ENCODE measurements at places on chromosomes 2 and 18.

GRCh38 chr2:238370094-238370822, 49.9 kb downstream of the TRAF3IP1 start:
- H3K36me3 ChIP-seq, result peaks cover 3% of the 10 kb centered on the region
- H3K27ac ChIP-seq, result no peak overlapping the region
- H3K27me3 ChIP-seq, result peaks cover under 1% of the 10 kb centered on the region
- DNase-seq, result no peak

DNA sequence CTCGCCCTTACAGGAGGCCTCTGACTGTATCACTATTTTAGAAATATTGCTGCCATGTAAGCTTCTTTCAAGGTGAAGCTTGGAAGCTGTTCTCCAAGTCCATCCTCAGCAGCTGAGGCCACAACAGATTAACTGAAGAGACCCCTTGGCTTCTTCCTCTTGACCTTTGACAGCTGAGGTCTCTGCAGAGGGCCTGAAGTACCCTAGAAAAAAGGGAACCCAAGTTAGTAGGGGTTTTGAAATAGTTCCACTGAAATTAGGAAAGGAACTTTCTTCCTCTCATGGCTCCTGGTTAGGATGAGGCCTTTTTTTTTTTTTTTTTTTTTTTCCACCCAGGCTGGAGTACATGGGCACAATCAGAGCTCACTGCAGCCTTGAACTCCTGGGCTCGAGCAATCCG, 15.5 kb upstream of the IHH start:
- H3K27me3 ChIP-seq, result no peaks in the 10 kb centered on the region
- no peak overlapping the region for H3K4me3 ChIP-seq
- no peaks in the 10 kb centered on the region for H3K4me1 ChIP-seq
- DNase-seq, result no peak
- peaks cover 7% of the 10 kb centered on the region for H3K36me3 ChIP-seq

DNA sequence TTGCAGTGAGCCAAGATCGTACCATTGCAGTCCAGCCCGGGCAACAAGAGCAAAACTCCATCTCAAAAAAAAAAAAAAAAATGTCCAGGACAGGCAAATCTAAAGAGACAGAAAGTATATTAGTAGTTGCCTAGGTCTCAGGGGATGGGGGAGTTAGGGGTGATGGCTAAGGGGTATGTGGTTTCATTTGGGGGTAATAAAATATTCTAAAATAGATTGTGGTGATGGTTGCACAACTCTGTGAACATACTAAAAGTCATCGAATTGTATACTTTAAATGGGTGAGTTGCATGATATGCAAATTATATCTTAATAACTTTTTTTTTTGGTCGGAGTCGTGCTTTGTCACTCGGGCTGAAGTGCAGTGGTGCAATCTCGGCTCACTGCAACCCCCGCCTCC, 34.2 kb upstream of the ACTR2 start:
- DNase-seq, result no peak
- H3K4me3 ChIP-seq, result no peak overlapping the region
- H3K4me1 ChIP-seq, result no peaks in the 10 kb centered on the region
- no peaks in the 10 kb centered on the region for H3K36me3 ChIP-seq
- no peak overlapping the region for H3K27ac ChIP-seq
- peaks cover 8% of the 10 kb centered on the region for H3K27me3 ChIP-seq

DNA sequence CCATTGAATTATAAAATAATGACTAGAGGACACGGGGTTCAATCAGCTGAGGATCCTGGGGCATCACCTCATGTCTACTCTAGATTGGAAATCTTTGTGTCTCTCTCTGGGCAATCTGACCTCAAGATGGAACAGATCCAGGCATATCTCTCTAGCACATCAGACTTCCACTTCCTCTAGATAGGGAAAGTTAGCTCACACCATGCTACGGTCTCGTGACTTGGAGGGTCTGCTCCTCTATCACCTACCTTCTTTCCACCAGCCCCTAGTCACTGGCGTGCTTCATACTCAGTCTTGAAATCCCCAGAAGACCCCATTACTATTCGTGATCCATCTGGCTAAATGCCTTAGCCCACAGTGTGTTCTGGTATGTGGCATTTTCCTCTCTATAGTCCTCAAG, 148.8 kb downstream of the ANKRD44 start:
- H3K4me1 ChIP-seq, result peaks cover 69% of the 10 kb centered on the region
- no peaks in the 10 kb centered on the region for H3K27me3 ChIP-seq
- peak overlapping the region; percentile 37 for H3K27ac ChIP-seq
- DNase-seq, result no peak

GRCh38 chr18:59358414-59358711, 702 bp downstream of the LMAN1 start:
- peak overlapping the region; percentile 93 for H3K27ac ChIP-seq
- no peak for DNase-seq
- H3K27me3 ChIP-seq, result peaks cover 4% of the 10 kb centered on the region

GRCh38 chr2:183031911-183032794, 6.1 kb downstream of the NCKAP1 start:
- H3K4me1 ChIP-seq, result peaks cover 18% of the 10 kb centered on the region
- peaks cover 54% of the 10 kb centered on the region for H3K27me3 ChIP-seq
- no peak overlapping the region for H3K27ac ChIP-seq
- no peak overlapping the region for H3K4me3 ChIP-seq
- DNase-seq, result no peak

DNA sequence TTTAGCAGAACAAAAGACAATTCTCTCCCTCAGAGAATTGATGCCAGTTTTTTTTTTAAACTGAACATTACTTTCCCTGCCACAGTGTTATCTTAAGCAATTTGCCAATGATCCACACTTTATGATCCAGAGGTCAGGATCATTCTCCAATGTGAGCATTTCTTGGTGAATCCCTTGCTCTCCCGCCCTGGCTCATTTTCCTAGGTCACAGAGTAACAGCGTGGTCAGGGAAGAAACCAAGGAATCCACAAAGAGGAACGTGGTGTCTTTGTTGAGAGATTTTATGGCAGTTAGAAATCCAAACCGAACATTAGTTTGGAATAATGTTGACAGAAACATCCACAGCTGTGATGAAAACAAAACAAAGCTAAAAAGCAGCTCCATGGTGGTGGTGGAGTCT, 250.3 kb downstream of the TTC32 start:
- no peaks in the 10 kb centered on the region for H3K36me3 ChIP-seq
- no peak for DNase-seq
- no peaks in the 10 kb centered on the region for H3K27me3 ChIP-seq
- no peak overlapping the region for H3K4me3 ChIP-seq

DNA sequence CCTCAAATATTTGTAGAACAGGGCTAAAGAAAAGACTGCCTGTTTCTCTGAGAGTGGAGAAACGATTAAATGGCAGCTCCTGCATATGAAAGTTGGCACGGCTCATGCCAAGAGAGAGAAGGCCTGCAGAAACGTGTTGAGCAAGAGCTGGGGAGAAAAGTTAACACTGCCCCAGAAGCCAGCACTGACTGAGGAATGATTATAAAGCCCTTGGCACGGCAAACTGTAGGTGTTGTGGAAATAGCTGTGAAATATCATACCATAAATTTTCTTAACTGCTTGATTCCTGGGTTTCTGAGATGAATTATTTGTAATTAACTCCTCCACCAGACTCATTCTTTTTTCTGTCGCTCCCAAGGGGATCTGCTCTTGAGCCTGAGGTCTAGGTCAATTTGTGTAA, 4.3 kb downstream of the FRZB start:
- DNase-seq, result no peak
- H3K36me3 ChIP-seq, result no peaks in the 10 kb centered on the region
- H3K4me1 ChIP-seq, result peaks cover 10% of the 10 kb centered on the region
- no peak overlapping the region for H3K27ac ChIP-seq

GRCh38 chr18:8040021-8040420, 472.9 kb downstream of the PTPRM start:
- no peaks in the 10 kb centered on the region for H3K4me1 ChIP-seq
- no peak overlapping the region for H3K27ac ChIP-seq
- no peak overlapping the region for H3K4me3 ChIP-seq
- H3K36me3 ChIP-seq, result no peaks in the 10 kb centered on the region

GRCh38 chr2:107989445-107989844, 3.1 kb downstream of the SLC5A7 start:
- no peak overlapping the region for H3K4me3 ChIP-seq
- no peaks in the 10 kb centered on the region for H3K4me1 ChIP-seq
- H3K36me3 ChIP-seq, result no peaks in the 10 kb centered on the region
- H3K27ac ChIP-seq, result no peak overlapping the region

GRCh38 chr18:25726298-25726697, 364.1 kb downstream of the SS18 start:
- H3K36me3 ChIP-seq, result no peaks in the 10 kb centered on the region
- no peaks in the 10 kb centered on the region for H3K4me1 ChIP-seq
- H3K27me3 ChIP-seq, result no peaks in the 10 kb centered on the region
- no peak overlapping the region for H3K27ac ChIP-seq
- DNase-seq, result no peak

DNA sequence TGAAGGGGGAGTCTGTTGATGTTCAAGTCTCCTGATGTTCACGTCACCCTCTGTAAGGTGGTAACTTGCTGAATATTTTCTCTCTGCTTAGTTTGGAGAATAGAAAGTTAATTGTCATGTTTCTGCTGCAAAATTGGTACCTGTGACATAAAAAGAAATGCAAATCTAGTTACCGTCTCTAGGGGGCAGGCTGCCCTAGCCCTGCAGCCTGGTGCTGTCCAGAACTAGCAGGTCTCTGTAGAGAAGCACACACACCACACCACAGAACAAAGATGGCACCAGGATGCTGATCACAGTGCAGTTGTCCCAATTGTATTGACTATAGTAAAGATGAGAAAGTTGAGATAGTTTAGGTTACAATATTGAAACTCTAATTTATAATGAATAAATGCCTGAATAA, 47.0 kb downstream of the SLC9A4 start:
- H3K36me3 ChIP-seq, result no peaks in the 10 kb centered on the region
- H3K4me3 ChIP-seq, result no peak overlapping the region
- peak; percentile 31 for DNase-seq
- H3K27ac ChIP-seq, result no peak overlapping the region

DNA sequence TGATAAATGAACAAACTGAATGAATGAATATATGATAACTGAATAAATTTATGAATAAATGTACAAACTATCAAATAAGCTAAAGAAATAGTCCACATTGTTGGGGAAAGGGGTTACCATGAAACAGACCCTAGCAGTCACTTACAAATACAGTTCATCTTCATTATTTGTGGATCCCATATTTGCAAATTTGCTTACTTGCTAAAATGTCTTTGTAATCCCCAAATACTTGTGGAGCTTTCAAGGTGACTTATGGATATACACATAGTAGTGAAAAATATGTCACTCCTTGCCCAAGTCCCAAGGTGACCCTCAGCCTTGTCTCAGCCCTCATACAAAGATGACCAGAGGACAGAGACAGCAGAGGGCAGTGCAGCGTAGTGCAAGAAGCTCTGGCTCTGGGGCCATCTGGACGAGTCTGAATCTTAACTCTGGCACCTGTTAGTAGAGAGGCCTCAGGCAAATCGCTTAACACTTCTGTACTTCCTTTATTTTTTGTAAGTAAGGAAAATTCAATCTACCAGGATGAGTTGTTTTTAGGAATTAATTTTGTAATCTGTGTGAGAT, 3.1 kb downstream of the PAIP2B start:
- DNase-seq, result peak; percentile 25
- H3K27ac ChIP-seq, result no peak overlapping the region
- H3K36me3 ChIP-seq, result no peaks in the 10 kb centered on the region
- no peak overlapping the region for H3K4me3 ChIP-seq

DNA sequence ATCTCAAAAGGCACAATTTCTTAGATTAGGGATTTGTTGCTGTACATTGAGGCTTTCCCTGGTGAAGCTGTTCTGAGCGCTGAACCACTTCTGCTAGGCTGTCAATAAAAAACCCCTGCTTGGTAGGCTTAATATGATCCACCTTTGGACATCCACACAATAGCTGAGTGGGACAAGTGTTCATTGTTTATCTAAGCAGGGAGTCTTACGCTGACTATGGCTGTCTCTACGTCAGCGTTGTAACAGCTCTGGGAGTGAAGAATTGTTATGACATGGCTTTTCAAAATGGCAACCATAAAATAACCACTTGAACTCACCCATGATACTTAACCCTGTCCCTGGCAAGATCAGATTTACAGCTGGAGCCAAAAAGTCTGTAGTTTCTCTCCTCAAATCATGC, 111.5 kb upstream of the SULT1C3 start:
- DNase-seq, result no peak
- no peaks in the 10 kb centered on the region for H3K4me1 ChIP-seq
- no peak overlapping the region for H3K4me3 ChIP-seq
- H3K36me3 ChIP-seq, result no peaks in the 10 kb centered on the region

Measured in activated CD8-positive, alpha-beta T cell treated with anti-CD3 and anti-CD28 coated beads, Interleukin-2, amount 10 ng/mL, durations not matched to agents 7 days and 5 days (primary cell).